ENCODE measurements at places on chromosomes 6 and 20.

GRCh38 chr20:50172347-50173013, 18.1 kb upstream of the CEBPB start:
- peak; percentile 51 for DNase-seq

DNA sequence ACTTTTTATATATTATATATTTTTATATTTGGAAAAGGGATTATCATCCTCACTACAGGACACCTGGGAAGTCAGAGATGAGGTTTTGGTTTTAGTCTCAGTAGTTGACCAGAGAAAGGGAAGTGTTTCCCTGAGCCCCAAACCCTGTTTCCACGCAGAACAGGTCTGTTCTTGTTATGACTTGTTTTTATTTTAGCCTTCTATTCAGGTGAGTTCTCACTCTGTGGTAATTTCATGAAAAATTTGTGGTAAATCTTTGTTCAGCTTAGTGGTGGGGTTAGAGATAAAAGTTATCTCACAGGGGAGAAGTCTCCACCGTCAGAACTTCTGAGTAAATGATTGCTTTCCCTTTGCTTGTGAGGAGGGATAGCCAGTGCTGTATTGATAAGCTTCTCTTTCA, 224.9 kb downstream of the FARS2 start:
- DNase-seq = no peak

DNA sequence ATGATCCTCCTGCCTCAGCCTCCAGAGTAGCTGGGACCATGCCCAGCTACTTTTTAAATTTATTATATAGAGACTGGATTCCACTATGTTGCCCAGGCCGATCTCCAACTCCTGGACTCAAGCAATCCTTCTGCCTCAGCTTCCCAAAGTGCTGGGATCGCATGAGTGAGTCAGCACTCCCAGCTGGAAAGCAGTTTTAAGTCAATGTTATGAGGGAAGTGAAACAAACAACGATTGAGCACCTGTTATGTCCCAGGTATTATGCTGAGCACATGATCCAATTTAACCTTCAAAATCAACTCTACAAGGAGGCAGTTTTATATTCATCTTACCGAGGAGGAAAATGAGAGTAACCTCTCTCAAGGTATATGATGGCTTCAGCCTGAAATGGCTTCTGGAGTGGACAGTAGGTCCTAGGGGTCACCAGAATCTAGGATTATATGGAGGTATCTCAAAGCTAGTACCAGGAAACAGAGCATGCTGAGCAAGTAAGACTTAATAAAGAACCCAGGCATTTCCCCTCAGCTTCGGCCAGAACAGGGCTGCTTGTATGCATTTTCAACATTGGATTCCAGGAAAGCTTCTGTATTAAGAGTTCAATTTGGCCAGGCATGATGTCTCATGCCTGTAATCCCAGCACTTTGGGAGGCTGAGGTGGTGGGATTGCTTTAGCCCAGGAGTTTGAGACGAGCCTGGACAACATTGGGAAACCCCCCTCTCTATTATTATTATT, 55.0 kb downstream of the EDN1 start:
- DNase-seq = no peak

- no peak for DNase-seq
Measured at GRCh38 chr6:148925701-148926100, 178.9 kb downstream of the UST start.

Data from suppressor macrophage (primary cell).